ENCODE measurements at places on chromosomes 11 and 22.

GRCh38 chr11:79547256-79547655 lies 106.4 kb upstream of the TENM4 start:
- DNase-seq = no peak

GRCh38 chr22:18980829-18981228 lies 44.7 kb upstream of the PRODH start:
- DNase-seq = no peak

- DNase-seq = no peak
Measured at GRCh38 chr11:12485328-12485727, 108.0 kb downstream of the PARVA start.

DNA sequence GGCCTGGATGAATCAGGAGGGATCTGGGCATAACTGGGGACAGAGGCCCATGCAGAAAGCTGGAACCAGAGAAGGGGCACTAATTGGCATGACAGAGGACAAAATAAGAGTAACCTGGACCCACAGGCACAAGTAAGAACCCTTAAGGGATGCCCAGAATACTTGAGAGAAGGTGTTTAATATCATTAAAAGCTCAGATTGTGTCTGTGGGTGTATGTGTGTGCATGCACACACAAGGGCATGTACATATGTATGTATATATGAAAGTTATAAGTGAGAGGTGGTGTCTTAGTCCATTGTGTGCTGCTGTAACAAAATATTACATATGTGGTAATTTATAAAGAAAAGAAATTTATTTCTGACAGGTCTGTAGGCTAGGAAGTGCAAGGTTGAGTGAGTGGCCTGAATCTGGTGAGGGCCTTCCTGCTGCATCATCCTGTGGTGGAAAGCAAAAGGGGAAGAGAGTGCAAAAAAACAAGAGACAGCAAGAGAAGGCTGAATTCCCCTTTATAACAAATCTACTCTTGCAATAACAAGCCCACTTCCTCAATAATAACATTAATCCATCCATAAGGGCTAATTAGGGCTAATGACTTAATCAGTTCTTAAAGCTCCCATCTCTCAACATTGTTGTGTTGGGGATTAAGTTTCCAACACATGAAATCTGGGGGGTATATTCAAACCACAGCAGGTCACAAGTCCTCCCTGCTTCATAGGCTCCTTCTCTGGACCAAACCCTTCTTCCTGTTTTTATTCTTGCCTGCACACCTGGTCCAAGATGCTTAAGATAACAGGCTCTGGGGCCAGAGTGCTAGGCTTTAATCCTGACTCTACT lies 68.3 kb upstream of the POU2AF2 start:
- no peak for DNase-seq

- DNase-seq = no peak
Measured at GRCh38 chr11:11976481-11977127, 31.8 kb downstream of the DKK3 start.

GRCh38 chr11:99822846-99823565 lies 802.3 kb downstream of the CNTN5 start:
- peak; percentile 14 for DNase-seq

- no peak for DNase-seq
Measured at GRCh38 chr11:76148231-76148630, 58.1 kb downstream of the WNT11 start.

DNA sequence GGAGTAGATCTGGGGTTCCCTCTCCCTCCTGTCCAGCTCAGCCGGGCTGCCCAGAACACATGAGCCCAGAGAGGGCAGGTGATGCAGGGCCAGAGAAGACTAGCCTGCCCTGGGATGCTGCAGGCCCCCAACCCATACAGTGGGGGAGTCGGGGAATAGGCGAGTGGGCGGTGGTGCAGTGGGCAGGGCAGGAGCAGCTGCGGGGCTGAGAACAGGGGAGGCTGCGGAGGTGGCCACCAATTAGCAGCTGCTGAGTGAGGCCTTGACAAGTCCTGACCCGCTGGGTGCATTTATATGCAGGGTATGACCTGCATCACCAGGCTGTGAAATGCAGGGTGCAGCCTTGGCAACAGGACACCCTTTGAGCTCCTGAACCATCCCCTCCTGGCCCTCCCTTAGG lies 43.1 kb downstream of the NFAM1 start:
- no peak for DNase-seq

GRCh38 chr11:7512525-7513233 lies 1.1 kb upstream of the PPFIBP2 start:
- DNase-seq = no peak

- no peak for DNase-seq
Measured at GRCh38 chr11:119343726-119344125, 2.8 kb downstream of the MFRP start.

DNA sequence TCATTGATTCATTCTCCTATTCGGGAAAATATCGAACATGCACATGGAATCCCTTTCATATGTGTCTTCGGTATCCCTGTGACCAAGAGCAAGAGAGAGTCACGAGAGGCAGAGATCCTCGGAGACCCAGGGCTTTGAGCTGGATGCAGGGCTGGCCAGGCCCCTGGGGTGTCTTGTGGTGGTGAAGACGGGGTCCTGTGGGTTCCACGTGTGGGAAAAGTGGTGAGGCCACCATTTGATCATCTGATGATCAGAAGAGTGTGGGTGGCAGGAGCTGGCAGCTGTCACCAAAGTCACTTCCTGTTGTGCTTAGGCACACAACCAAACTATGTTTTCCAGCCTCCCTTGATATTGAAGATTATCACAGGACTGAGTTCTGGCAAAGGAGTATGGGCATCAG lies 94.0 kb downstream of the BRD1 start:
- no peak for DNase-seq

DNA sequence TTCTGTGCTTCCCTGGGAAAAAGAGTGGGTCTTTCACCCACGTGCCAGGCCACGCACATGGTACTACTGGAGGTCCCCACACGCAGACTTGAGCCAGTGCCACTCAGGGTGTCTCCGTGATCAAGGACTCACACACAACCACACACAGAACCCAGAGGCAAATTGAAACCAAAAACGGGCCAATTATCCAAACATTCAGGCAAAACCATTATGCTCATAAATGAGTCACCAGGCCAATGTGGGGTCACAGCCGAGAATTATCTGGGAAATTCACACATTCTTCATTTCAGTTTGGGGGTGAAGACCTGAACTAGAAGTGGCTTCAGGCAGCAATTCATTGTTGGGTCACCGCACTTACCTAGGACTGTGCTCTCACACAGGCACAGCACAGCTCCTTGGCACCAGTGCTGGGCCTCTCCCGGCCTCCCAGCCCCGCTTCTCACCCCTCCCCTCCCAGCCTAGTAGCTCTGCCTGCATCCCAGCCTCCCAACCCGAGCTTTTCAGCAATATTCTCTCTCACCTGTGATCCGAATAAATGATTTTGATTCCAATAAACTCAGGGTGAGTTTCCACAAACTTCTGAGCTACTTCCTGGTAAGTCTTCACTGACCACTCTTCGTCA lies 28.0 kb downstream of the ADA2 start:
- DNase-seq = peak; percentile 40
